ENCODE measurements at places on chromosomes 3 and 15. TPM values are rescaled to one million over a fixed set of nuclear protein-coding genes. Genes with fewer than 3 reads are reported as not detected.

CDHR4 gene
- not detected for total RNA-seq

LTF gene
- 0.38 TPM for total RNA-seq

SMCO1 gene
- total RNA-seq: 0.28 TPM

NPAP1 gene
- total RNA-seq: not detected

UCN2 gene
- 0.85 TPM for total RNA-seq

FAM107A gene
- total RNA-seq: not detected

GOLGA8H gene
- total RNA-seq: 0.28 TPM

CHAC1 gene
- 3.9 TPM for total RNA-seq

SLCO3A1 gene
- 3.5 TPM for total RNA-seq

ZBBX gene
- not detected for total RNA-seq

FANCD2OS gene
- total RNA-seq: not detected

KIF9 gene
- total RNA-seq: 1.7 TPM

TRPM1 gene
- total RNA-seq: not detected

CCK gene
- 5.1 TPM for total RNA-seq

LRRC34 gene
- 2.9 TPM for total RNA-seq

RASL12 gene
- total RNA-seq: 1.1 TPM

MCCC1 gene
- 27.4 TPM for total RNA-seq

SERPINI1 gene
- 2.9 TPM for total RNA-seq

GCHFR gene
- 0.38 TPM for total RNA-seq

OR4M2 gene
- not detected for total RNA-seq

PRR20G gene
- not detected for total RNA-seq

SAMD7 gene
- not detected for total RNA-seq

GCNT3 gene
- under 0.01 TPM for total RNA-seq

ERC2 gene
- under 0.01 TPM for total RNA-seq

SI gene
- total RNA-seq: not detected

AMIGO3 gene
- total RNA-seq: not detected

EEF1AKMT4 gene
- 6.9 TPM for total RNA-seq

AADAC gene
- total RNA-seq: 7.0 TPM

CCR8 gene
- total RNA-seq: not detected

GOLGA6L7 gene
- not detected for total RNA-seq

SPINK8 gene
- not detected for total RNA-seq

MCTP2 gene
- 0.58 TPM for total RNA-seq

CSPG4 gene
- 70.7 TPM for total RNA-seq

NUTM1 gene
- total RNA-seq: not detected

DUOXA1 gene
- not detected for total RNA-seq

TRH gene
- under 0.01 TPM for total RNA-seq

MORC1 gene
- not detected for total RNA-seq
